Skeletal muscle tissue (tissue), 5 donors: ENCODE measurements at places on chromosomes 6 and 20. TPM values are rescaled to one million over a fixed set of nuclear protein-coding genes. Genes with fewer than 3 reads are reported as not detected.

The SEMG1 gene
- not detected for total RNA-seq

The C6orf52 gene
- not detected for total RNA-seq

The PCSK2 gene
- 0.52 TPM for total RNA-seq

The SMPDL3A gene
- 11.0 TPM for total RNA-seq

The RSPH4A gene
- total RNA-seq: 0.52 TPM

The GNRH2 gene
- total RNA-seq: not detected

The IP6K3 gene
- total RNA-seq: 13.6 TPM

The C6orf15 gene
- not detected for total RNA-seq

The ARG1 gene
- total RNA-seq: 1.0 TPM

The SNRPB2 gene
- 31.8 TPM for total RNA-seq

The HLA-DOB gene
- total RNA-seq: not detected

The PAK5 gene
- under 0.01 TPM for total RNA-seq
